ENCODE measurements at places on chromosomes 11 and 22. TPM values are rescaled to one million over a fixed set of nuclear protein-coding genes. Genes with fewer than 3 reads are reported as not detected.

GRCh38 chr22:23781511-23782183, 5.1 kb upstream of the SMARCB1 start:
- H3K27me3 ChIP-seq: no peaks in the 10 kb centered on the region
- no peaks in the 10 kb centered on the region for H3K36me3 ChIP-seq
- no peak overlapping the region for H3K27ac ChIP-seq
- DNase-seq: no peak

Gene CNTF
- 3.7 TPM for total RNA-seq

Gene GTSE1
- 1.6 TPM for total RNA-seq

Gene TAGLN
- total RNA-seq: 328 TPM
